H1 (cell line): ENCODE measurements at places on chromosomes 2 and 18. TPM values are rescaled to one million over a fixed set of nuclear protein-coding genes. Genes with fewer than 3 reads are reported as not detected.

DNA sequence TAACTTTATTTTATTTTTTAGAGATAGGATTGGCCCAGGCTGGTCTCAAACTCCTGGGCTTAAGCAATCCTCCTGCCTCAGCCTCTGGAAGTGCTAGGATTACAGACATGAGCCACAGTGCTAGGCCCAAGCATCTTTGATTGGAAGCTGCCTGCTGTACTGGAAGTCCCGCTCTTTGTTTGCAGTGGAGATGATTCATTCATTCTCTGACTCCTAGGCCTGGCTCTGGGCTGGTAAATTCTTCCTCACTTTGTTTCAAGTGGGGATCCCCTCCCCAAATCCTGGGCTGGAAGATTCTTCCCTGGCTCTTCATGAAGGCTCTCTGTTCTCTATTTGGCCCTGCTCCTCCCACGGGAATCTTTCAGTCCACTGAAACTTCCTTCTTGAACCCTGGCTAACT lies 81.9 kb downstream of the NEURL3 start:
- no peak for DNase-seq

- no peak for DNase-seq
Measured at GRCh38 chr18:23837591-23837990, 148.3 kb downstream of the LAMA3 start.

- no peak for DNase-seq
Measured at GRCh38 chr2:193818801-193819499, 1624.2 kb upstream of the TMEFF2 start.

The LANCL1 gene
- 46.4 and 48.7 TPM in 2 replicates for total RNA-seq

The LONRF2 gene
- 0.42 and 0.74 TPM in 2 replicates for total RNA-seq
